Kidney (tissue), 22 donors: ENCODE measurements at places on chromosomes 16 and 17. TPM values are rescaled to one million over a fixed set of nuclear protein-coding genes. Genes with fewer than 3 reads are reported as not detected.

- DNase-seq = peak; percentile 35
These were observed 1.6 kb downstream of the PRSS36 start for GRCh38 chr16:31148281-31148728.

- DNase-seq = no peak
These were observed 10.2 kb upstream of the BCAR1 start for GRCh38 chr16:75261590-75262078.

DNA sequence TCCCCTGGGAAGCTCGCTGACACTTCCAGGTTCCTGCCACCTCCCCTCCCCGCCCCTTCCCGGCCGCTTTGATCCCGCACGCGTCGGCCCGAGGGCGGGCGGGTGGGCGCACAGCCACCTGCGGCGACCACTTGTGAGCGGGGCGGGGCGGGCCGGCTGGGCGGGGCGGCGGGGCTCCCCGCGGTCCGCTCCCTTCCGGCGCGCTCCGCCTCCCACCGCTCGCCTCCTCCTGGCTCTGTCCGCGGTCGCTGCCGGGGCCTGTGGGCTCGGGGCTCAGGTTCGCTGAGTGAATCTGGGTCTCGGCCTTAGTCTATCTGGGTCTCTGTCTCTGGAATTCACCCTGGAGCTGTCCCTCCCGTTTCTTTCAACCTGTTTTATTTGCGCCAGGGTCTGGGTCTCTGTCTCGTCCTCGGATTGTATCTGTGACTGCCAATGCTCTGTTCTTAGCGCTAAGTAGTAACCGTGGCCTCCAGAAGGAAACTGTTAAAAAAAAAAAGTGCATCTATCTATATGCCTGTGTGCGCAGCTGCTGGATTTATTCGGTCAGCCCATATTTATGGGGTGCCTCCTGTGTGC is 2.7 kb upstream of the HES7 start:
- peak; percentile 78 for DNase-seq

GRCh38 chr16:77500934-77501664 is 66.3 kb upstream of the ADAMTS18 start:
- peak; percentile 63 for DNase-seq

DNA sequence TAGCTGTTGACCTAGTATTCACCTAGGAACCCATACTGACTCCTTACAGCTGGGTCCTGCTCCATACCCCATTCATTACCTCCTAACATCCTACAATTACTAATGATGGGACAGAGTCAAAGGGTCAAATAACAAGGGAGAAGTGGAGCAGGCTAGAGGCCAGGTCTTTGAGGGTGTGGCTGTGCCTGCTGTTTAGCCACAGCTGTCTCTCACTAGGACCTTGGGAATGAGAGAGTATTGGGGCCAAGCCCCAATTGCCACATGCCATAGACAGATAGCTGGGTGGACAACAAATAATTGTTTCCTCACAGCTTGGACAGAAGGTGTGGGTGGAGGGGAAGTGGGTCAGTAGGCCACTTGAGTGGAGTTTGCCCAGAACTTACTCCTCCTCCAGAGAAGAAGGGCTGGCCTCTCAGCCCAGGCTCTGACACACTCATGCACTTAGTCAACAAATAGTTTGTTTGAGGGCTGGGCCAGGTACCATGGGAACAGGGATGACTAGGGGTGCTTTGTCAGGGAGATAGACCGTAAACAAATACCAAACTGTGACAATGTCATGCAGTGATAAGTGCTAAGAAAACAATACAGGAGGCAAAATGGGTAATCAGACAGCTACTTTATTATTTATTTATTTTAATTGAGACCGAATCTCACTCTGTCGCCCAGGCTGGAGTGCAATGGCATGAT is 10.2 kb upstream of the CENPT start:
- peak; percentile 44 for DNase-seq

DNA sequence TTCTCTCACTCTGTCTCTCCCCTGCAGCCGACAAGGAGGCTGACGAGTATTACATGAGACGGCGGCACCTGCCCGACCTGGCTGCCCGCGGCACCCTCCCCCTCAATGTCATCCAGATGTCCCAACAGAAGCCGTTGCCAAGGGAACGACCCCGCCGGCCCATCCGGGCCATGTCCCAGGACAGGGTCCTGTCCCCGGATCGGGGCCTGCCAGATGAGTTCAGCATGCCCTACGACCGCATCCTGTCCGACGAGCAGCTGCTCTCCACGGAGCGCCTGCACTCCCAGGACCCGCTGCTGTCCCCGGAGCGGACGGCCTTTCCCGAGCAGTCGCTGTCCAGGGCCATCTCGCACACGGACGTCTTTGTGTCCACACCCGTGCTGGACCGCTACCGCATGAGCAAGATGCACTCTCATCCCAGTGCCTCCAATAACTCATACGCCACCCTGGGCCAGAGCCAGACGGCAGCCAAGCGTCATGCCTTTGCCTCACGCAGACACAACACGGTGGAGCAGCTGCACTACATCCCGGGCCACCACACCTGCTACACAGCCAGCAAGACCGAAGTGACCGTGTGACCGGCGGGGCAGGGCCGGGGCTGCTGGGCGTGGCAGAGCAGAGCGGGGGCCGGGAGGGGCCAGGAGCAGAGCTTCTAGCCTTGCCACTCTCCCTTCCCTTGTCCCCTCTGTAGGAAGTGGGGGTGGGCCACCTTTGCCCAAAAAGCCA is 40.4 kb upstream of the DNAH9 start:
- DNase-seq = peak; percentile 72

- peak; percentile 76 for DNase-seq
These were observed 2115.3 kb downstream of the TP53TG3F start for GRCh38 chr16:35574454-35575431.

- no peak for DNase-seq
These were observed 4.4 kb upstream of the PIK3R5 start for GRCh38 chr17:8969901-8970300.

- no peak for DNase-seq
These were observed 11.1 kb downstream of the BPTF start for GRCh38 chr17:67836205-67836987.

GRCh38 chr17:49180998-49181635 is 29.3 kb downstream of the GNGT2 start:
- DNase-seq = no peak

DNA sequence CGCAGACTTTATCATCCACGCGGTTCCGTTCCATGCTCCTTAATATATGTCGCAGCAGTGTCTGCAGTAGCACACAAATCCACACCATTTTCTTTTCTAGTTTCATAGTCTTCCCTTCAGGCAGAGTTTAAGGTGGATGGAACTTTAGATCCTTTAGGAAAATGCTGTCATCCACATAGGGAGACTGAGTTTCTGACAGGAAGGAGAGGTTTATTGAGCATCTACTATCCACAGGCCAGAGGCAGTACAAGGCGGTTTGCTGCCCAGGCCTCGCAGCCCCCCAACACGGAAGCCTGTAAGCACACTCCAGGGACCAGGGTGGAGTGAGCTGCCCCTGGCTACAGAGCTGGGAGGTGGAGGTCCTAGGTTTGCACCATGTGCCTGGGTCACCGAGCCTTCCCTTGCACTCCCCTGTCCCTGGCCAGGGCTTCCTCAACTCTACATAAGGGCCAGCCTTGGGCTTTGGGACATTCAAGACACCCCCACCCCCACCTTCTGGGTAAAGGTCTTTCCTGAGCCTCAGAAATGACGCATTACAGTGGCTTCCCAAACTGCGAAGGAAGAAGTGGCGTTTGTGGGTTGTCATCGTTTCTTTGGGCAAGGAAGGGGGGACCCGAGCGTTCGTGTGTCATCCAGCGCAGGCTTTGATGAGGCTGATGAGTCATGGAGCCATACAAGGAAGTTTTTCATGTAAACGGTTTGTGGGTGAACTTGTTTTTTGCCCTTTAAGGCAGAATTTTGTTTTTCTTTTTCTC is 146.5 kb upstream of the PLCG2 start:
- DNase-seq = no peak

GRCh38 chr17:40686192-40686591 is 17.4 kb downstream of the KRT24 start:
- DNase-seq = no peak

DNA sequence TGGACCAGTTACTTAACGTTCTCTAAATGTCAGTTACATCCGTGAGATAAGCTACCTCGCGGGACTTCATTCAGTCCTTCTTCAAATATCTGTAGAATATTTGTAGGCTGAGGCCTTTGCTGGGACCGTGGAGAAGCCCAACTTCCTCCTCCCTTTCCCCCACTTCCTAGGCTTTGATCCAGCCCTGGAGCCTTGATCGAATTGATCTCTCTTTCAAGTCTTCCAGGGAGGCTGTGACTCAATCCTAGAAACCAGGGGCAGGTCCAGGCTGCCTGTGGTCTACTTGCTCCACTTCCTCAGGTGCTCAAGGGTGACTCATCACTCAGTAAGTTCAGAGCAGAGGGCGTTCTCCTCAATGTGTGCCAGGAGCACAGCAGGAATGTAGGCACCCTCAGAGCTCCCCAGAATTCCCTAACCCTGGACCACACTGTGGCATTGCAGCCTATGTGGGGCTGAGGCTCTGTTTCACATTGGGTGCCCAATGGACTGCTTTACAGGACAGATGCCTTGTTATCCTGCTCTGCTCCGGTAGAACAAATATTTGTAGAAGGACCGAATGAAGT is 11.2 kb upstream of the CEP20 start:
- DNase-seq = no peak

DNA sequence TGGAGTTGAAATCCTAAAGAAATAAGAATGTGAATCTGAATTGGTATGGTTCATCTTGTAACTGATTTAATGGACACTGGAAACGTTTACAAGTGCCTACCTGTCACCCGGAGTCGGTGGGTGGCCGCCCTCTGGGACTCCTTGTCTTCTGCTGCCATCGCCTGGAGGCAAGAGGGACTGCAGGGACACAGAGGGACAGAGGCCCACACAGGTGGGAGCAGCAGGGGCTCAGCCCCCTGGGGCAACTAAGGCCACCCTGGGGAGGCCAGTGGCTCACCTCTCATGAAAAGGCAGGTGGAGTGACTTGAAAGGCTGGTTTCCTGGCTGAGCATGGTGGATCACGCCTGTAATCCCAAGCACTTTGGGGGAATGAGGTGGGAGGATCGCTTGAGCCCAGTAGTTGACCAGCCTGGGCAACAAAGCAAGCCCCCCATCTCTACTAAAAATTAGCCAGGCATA is 23.2 kb downstream of the TMEM92 start:
- DNase-seq = peak; percentile 92

DNA sequence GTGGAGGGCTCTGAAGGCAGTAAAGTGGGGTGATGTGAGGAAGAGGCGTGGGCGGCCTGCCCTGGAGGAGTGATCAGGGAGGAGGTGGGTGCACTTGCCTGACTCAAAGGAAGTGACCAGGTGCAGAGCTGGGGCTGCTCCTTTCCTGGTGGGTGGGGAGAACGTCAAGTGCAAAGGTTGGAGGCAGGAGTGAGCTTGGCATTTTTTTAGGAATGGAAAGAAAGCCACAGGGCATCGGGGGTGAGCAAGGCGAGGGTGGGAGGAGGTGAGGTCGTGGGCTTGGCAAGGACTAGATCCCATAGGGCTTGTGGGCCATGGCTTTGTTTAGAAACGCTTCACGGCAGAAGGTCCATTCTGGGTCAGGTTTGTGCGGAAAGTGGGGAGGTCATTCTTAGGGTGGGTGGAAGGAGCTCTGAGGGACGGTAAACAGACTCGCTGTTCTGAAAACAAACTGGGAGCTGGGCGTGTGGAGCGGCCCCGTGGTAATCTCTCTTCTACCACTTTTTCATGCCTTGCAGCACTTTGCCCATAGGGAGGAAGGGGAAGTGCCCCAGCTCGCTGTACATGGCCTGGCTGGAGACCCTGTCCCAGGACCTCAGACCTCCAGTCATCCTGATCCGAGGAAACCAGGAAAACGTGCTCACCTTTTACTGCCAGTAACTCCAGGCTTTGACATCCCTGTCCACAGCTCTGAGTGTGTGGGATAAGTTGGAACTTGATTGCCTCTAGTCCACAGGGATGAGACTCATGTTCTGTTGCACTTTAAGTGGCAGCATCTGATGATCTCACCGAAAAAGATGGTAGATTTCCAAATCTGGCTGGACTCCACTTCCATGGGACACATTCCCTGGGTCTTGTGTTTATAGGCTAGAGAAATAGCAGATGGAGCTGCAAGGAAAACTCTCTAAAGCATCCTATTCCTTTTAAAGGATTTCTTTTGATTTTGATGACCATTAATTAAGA is 18.9 kb upstream of the HERPUD1 start:
- no peak for DNase-seq

GRCh38 chr16:381789-382717 is at the start of gene PGAP6:
TSS of gene PGAP6 (minus strand) at chr16:381978. CDS start at chr16:381821, 157 bp downstream.
- DNase-seq = no peak

DNA sequence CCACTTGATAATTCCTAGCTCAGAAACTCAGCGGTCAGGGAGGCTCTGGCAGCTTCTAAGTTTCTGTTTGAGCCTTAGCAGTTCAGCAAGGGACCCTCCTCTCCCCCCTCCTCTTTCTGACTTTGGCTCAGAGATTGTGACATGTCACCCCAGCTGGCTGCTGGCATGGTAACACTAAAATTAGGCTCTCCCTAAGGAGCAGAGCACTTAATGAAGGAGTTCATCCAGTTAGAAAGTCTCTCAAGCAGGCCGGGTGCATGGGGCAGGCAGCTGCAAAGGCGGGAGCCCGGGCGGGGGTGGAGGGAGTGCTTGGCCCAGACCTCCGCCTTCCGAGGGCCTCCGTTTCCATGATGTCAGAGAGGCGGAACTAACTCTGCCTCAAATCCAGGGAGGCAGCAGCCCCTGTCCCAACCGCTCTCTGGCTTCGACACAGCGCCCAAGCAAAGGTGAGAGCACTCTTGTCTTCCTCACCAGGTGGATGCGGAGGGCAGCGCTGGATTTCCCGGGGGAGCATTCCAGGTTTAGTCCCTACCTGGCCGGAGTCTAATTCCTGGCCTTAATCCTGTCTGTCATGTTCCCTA is 128.0 kb upstream of the PLCG2 start:
- DNase-seq = peak; percentile 95

- no peak for DNase-seq
These were observed 1.1 kb upstream of the WBP2 start for GRCh38 chr17:75856062-75856756.

DNA sequence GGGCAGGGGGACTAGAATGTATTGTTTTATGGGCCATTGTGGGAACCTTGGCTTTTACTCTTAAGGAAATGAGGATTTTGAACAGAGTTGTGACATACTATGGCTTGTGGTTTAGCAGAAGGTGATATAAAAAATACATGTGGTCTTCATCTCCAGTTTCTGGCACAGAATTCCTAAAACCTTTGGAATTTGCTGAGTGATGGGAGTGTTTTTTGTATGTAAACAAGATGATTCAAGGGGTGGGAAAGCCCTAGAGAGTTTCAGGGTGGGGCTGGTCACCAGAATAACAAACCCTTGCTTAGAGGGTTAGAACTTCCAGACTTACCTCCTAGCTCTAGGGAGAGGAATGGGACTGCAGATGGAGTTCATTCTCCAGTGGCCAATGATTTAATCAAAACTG is 316.1 kb downstream of the PHKB start:
- no peak for DNase-seq

GRCh38 chr16:82833378-82833993 is 206.7 kb downstream of the CDH13 start:
- DNase-seq = no peak

Gene SPATA22
- total RNA-seq = 0.31 TPM

Gene MYH8
- 0.28 TPM for total RNA-seq

Gene PRSS33
- not detected for total RNA-seq

Gene VAT1L
- 0.85 TPM for total RNA-seq

Gene GJD3
- 2.6 TPM for total RNA-seq

Gene HAS3
- total RNA-seq = 2.1 TPM

Gene NPIPB13
- total RNA-seq = 20.5 TPM

Gene TSNAXIP1
- 3.9 TPM for total RNA-seq
